Muscle of leg (tissue), 16 donors: ENCODE measurements at places on chromosomes 2 and 18. TPM values are rescaled to one million over a fixed set of nuclear protein-coding genes. Genes with fewer than 3 reads are reported as not detected.
A peak's percentile ranks its signal among the peaks of the same experiment; 100 is the strongest.

Gene KANSL1L
- 16.4 TPM for polyA plus RNA-seq

Gene TRIM43
- not detected for polyA plus RNA-seq

Gene YES1
- polyA plus RNA-seq = 60.3 TPM

Gene MDH1B
- polyA plus RNA-seq = 0.23 TPM

Gene PRR30
- polyA plus RNA-seq = not detected

Gene SERPINB12
- 1.3 TPM for polyA plus RNA-seq

Gene MATN3
- polyA plus RNA-seq = 0.44 TPM

Gene ALK
- 0.07 TPM for polyA plus RNA-seq

Gene FAM237A
- polyA plus RNA-seq = not detected

Gene EPAS1
- polyA plus RNA-seq = 40.5 TPM

DNA sequence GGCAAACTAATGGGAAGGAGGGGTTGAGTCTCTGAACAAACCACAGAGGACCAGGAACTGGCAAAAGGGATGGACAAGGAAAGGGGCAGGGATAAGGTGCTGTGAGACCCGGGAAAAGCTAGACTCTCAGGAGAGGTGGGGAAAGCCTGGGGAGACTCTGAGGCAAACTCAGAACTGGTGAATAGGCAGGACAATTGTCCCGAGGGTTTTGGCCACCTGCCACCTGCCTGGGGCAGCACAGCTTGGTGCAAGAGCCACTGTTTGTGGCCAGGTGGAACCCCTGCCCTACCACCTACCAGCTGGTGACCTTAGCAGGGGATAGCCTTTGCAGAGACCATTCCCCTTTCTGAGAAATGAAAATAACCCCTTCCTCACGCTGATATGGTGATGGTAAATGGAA lies 129.4 kb upstream of the ASB18 start:
- DNase-seq = no peak

DNA sequence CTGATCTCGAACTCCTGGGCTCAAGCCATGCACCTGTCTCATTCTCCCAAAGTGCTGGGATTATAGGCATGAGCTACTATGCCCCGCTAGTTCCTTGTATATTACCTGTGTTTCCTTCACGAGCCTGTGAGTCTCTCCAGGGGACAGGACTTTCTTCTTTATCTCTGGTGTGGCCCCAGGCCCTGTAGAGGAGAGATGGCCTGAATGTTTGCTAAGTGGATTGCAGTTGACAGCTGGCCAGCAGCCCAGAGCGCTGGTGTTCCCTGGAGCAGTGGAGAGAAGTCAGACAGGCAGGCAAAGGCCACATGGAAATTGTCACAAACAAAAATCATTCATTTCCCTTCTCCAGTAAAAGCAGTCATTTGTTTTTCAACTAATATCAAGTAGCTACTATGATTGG lies 17.9 kb downstream of the LPIN1 start:
- DNase-seq = no peak

DNA sequence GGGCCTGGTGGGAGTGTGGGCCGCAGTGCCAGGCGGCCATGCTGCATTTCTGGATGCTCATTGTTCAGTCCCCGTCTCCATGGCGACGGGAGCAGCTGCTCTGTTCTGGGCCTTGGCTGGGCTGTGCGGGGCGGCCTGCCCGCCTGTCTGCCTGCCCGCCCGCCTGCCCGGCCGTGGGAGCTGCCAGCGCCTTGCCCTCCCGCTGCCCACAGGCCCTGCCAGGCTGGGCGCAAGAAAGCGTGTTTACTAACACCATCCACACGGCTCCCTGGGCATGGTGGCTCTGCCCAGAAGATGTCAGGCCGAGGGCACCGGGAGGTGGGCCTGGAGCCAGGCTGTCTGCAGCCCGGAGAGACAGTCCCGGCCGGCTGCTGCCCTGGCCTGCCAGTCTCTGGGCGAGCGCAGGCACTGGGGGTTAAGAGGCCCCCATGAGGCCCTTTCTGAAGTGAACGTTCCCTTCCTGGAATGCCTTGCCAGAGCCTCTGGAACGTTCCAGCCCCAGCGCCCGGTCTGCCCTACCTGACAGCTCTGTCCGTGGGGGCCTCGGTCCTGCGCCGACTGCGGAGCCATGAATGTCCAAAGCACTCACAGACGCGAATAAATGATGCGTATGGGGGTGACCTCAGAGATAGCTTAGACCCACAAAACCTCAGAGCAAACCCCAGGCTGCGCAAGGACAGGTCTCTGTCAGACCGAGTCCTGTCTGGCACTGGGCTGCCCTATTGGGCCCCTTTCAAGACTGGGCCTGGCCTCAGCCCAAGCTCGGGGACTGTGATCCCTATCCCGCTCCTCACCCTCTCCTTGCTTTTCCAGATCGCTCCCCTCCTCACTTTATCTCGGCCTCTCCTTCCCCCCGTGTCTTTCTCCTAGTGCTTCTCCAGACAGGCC lies 44.3 kb downstream of the MYCN start:
- DNase-seq = peak; percentile 86

- DNase-seq = peak; percentile 92
Observed at GRCh38 chr18:48293954-48294898, 115.0 kb downstream of the ZBTB7C start.

DNA sequence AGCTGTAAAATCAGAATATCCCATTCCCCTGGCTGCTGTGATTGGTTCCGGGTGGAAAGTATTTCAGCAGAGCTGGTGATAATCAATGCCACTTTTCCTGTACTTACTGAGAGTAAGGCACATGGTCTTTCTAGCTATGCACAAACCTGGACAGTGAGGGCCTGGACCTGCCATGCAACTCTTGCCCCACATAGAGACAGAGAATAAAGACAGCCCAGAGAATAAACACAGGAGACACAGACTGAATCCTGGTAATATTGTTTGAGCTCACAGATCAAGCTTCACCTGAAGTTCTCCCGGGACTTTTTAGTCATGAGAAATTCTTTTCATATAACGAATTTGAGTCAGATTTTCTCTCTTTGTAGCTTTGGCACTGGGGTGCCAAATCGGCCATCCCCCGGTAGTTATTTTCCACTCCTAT lies 81.9 kb downstream of the ACAA2 start:
- DNase-seq = no peak

DNA sequence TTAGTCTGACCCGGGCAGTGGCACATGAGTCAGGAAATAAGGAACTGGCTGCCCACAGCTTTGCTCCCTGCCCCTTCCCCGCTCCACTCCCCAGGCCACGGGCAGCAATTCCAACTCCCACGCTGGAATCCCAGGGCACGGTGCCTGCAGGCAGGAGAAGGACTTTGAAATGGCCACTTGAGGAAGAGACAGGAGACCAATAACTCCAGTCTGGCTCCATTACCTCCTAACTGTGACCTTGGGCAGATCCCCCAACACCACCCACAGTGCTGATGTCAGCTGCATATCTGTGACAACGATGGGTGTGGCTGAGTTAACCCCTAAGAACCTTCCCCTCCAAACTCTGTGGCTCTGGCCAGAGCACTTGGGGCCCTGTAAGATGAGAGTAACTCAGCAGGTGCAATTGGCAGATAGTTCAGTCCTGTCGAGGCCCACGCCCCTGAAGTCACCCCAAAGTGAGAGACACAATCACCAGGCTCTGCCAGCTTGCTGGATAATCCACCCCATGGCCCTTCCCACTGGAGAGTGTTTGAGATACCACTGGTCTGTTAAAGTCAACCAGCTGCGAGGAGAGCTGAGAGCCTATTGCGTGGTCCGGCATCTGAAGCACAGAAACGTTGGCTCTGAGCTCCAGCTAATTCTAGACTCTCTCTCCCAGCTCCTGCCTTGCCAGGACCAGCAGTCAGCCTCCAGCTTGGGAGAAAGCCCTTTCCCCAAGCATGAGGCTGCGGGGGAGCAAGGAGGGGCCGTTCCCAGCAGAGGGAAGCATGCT lies 175.2 kb downstream of the TNS1 start:
- peak; percentile 80 for DNase-seq

- no peak for DNase-seq
Observed at GRCh38 chr2:38164881-38165280, 88.9 kb upstream of the CYP1B1 start.

GRCh38 chr2:64768491-64769005 lies 114.8 kb upstream of the SERTAD2 start:
- DNase-seq = no peak

DNA sequence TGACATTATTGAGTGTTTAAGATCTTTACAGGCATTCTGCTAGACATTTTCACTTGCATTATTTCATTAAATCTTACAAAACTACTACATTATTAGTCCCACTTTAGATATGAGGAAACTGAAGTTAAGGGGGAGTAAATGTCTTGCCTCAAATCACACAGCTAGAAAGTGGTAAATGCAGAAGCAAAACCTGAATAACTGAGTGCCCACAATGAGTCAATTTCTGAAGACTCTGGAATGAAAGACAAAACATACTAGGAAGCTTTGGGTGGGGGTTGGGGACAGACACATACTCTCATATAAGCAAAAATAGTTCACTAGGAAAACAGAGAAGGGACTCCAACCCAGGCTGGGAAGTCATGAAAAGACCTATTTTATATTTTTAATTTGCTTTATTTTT lies 214.4 kb upstream of the LRATD1 start:
- no peak for DNase-seq

GRCh38 chr18:77733292-77733903 lies 483.8 kb downstream of the GALR1 start:
- DNase-seq = no peak

DNA sequence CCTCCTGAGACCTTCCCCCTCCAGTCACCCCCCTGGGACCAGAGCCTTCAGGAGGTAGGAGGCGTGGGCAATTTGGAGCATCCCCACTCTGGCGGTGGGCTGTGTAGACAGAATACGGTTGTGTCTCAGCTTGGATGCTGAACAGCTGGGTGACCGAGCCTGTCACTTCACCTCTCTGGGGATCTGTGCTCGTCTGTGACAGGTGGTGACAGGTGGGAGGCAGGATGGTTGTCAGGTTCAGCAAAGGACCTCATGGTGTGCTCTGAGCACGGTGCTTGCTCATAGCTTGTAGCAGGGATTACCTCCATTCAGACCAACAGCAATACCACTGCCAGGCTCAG lies 186.5 kb upstream of the HS6ST1 start:
- no peak for DNase-seq

DNA sequence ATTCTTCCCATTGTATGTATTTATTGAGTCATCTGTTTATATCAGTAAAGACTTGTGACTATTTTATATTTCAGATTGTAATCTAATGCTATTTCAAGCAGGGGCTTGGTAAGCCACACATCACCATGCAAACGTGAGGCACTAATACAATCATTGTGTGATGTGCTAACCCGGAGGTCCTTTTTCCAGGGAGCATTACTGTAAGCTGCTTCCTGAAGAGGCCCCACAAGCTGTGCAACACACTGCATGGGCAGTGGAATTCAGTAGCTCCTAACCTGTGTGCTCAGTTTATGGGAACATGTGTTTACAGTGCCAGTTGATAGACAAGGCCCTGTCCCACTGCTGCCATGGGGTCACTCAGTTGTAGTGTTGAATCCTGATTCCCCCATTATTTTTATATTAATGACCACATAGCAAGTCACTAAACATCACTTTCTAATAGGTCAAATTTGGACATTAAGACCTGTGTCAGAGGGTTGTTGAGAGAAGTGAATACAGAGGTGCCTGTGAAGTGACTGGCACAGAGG lies 162.9 kb downstream of the FHOD3 start:
- DNase-seq = no peak

DNA sequence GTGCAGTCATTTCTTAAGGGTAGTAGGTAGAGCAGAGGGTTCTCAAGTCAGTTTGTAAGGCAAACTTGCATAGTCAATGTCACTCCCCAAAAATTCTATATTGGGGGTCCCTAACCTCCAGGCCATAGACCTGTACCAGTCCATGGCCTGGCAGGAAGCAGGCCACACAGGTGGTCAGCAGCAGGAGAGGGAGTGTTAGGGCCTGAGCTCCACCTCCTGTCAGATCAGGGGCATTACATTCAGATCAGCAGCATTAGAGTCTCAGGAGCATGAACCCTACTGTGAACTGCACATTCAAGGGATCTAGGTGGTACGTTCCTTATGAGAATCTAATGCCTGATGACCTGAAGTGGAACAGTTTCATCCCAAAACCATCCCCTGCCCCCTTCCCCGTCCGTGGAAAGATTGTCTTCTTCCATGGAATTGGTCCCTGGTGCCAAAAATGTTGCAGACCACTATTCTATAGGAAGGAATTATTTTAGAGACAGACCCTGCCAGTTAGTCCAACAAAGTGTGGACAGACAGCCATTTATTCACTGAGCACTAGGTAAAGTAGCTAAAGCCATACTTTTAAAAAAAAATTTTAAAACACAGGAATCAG lies 6.7 kb downstream of the COA5 start:
- peak; percentile 11 for DNase-seq

DNA sequence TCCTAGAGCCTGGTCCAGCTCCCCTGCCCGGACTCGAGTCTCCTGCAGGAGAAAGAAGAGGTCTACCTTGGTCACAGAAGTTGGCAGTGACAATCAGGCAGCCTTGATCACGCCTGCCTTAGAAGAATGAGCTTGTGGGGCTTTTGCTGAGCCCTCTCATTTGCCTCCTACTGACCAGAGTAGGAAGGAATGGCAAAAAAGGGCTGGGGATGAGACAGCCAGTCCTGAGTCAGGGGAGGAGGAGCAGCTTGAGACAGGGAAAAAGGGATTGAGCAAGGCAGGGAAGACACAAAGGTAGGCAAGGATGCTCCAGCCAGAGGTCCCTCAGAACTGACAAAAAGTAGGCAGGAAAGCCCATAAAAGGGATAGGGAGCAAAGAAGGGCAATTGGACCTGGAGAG lies 6.0 kb downstream of the WDR54 start:
- no peak for DNase-seq

DNA sequence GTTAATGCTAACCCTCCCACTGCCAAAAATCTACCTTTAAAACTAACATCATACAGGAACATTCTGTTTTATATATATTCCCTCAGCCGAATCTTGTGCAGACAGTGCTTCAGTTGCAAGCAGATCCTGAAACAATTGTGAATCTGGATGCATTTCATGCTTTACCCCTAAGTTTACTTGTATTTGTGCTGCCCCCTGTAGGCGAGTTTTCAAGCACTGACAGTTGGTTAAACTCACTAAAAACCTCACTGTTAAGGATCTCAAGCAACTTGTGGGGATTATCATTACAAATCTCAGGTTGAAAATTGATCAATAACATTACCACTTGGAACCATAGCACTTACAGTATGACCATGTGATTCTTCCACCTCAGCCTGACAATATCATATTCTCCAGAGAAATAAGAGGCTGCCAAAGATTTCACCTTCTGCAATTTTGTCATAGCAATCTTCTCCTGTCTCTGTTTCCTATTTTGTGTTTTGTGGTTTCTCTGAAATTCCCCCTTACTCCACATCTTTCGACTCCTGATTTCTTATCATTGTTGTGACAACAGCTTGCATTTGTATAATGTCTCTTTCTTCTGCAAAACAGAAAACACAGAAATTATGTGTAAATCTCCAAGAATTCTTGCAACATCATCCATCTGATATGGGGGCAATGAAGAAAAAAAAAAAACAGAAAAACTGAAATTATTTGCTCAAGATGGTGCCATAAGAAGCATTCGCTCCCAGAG lies 354.6 kb upstream of the SETBP1 start:
- DNase-seq = peak; percentile 77

DNA sequence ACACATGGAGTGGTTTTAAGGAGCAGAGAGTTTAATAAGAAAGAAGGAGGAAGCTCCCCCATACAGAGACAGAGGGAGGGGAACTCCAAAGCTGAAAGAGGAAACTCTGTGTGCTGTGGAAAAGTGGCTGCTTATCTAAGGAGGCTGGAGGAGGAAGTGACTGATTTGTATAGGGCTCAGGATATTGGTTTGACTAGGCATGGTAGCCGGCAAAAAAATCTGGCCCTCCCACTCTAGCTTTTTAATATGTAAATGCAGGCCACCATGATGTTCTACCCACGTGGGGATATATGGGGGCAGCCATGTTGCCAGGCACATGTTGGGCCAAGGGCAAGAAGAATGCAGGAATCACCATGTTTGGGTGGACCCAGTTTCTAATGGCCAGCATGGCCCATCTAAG lies 64.3 kb downstream of the HNMT start:
- DNase-seq = peak; percentile 60

GRCh38 chr2:108920686-108921085 lies 68.3 kb downstream of the EDAR start:
- no peak for DNase-seq
